ENCODE measurements at places on chromosomes 3 and 15.

- no peak for DNase-seq
These were observed 30.0 kb upstream of the SLC6A1 start for GRCh38 chr3:10962481-10963036.

DNA sequence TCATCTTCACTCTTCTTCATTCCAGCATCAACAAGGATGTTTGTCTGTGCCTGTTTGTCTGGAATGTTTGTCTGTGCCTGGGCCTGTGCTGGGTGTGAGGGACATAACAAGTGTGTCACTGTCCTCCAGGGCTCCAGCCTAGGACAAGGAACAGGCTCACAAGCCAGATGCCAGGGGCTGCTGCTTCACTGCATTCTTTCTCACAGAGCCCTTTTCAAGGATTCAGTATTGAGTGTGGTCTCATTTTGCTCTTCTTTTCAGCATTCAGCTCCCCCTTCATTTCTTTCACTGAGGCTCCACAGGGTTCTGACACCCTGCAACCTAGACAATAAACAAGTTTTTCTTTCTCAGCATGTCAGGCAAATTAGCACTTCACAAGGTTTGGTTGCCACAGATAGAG lies 43.6 kb upstream of the KY start:
- no peak for DNase-seq

DNA sequence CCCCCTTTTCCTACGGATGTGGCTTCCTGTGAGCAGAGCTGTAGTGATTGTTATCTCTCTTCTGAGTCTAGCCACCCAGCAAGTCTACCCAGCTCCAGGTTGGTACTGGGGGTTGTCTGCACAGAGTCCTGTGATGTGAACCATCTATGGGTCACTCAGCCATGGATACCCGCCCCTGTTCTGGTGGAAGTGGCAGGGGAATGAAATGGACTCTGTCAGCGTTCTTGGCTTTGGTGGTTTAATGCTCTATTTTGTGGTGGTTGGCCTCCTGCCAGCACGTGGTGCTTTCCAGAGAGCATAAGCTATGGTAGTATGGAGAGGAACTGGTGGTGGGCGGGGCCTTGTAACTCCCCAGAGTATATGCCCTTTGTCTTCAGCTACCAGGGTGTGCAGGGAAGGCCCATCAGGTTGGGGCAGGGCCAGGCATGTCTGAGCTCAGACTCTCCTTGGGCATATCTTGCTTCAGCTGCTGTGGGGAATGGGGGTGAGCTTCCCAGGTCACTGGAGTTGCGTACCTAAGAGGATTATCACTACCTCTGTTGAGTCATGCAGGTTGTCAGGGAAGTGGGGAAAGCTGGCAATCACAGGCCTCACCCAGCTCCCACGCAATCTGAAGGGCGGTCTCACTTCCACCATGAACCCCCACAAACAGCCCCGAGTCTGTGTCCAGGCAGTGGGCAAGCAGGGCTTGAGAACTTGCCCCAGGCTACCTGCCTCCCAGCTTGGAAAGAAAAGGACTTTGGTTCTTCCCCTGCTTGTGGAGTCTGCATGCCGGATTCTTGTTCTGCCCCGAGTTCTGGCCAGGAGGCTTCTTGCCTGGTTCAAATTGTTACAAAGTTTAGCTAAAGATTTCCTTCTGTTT lies 9.0 kb upstream of the ADGRG7 start:
- DNase-seq, result peak; percentile 34

- DNase-seq, result no peak
These were observed 3.6 kb downstream of the SLC51A start for GRCh38 chr3:196219970-196220311.

DNA sequence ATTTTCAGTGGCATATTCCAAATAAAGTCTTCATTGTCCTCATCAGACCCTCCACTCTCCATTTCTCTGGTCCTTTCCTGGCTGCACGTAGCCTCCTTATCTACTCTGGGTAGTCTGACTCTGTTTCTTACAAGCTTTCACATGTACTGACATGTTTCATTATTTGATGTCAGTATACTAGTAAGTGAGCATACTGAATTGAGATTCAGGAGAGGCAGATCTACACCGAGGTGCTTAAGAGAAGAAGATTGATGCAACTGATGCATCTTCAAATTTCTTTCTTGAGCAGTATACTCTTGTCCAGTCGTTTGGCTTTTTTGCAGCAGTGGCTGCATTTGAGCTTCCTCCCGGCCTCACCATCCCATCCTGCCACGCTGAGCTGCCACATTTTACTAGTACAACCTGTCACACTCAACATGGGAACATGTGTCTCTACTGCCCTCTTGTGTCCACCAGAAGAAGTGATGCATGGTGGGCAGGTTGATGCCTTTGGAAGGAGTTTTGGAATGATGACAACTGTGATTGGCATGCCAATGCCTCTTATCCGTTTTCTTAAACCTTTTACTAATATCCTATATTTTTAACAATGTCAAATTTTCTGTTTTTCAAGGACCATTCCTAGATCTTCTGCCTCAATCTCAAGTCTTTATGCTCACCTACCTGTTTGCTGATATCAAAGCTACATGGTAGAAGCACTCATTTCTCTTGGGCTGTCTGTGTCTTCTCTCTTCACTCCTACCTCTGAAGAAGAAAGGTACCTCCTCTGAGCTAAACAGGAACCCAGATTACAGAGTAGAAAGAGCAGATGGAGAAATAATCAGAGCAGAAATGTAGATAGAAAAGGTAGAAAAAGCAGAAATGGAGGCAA lies 38.7 kb downstream of the GUCA1C start:
- peak; percentile 58 for DNase-seq

DNA sequence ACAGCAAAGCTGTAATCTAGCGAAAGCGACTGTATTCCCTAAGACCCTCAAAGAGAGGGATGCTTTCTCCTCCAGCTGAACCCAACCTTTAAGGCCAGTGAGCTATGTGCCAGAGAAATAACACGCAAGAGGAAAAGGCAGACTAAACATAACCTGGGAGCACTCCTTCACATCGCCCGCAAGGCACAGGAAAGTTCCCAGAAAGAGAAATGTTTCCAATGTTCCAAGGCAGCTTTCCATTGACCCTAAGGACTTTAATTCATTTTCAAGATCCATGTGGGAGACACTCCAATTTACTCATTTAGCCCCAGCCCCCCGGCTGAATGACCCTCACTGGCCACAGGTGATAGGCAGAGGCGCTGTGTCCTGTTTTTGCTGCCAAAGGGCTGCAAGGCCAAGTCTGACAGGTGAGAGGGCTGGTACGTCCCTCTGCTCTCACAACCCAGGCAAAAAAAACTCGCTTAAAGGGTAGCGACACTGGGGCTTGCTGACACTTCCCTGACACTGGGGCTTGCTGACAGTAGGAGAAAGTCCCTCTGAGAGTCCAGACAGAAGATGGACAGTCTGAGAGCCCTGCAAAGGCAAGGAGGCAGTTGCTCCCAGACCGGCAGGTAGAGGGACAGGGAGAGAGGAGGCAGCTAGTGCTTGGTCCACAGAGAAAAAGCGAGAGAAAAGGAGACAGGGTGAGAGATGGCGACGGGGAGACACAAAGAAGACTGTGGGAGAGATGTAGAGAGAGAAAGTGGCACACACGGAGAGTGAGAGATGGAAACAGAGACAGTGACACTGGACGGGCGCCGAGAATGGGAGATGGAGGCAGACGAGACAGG lies 702 bp downstream of the ARHGEF3 start:
- peak; percentile 47 for DNase-seq

DNA sequence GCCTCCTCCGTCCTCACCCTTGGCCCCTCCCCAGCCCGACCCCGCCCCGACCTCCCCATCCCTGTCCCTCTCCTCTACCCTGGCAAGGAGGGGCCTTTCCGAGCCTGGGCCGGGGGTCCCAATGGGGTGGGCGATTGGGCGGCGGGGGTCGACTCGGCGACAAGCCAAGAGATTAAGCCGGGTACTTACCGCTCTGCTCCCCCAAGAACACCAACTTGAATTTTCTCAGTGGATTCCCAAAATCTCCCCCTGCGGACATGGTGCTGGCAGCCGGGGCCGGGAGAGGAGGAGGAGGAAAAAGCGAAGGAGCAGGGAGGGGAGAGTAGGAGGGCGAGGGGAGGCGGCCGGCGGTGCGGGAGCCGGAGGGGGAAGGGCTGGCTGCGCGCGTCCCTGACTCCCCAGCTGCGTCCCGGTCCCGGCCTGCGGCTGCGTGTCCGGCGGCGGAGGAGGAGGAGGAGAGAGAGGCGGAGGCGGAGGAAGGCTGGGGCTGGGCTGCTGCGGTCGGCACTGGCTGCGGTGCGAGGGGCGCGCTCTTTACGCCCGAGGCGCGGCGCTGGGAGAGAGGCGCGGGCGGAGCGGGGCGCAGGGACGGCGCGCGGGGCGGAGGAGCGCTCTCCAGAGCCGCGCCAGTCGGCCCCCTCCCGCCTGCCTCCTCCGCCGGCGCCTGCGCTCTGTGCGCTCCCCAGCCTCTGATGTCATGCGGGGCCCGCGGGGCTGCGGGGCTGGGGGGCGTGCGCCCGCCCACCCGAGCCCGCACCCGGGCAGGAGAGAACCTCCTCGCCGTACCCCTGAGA lies at the start of gene RAB6B:
TSS of gene RAB6B (minus strand) at position 675 of the 794 bp plus-strand sequence. CDS start at position 259, 416 bp downstream.
- DNase-seq, result no peak
